ENCODE measurements at places on chromosomes 1 and 21. TPM values are rescaled to one million over a fixed set of nuclear protein-coding genes. Genes with fewer than 3 reads are reported as not detected.

DNA sequence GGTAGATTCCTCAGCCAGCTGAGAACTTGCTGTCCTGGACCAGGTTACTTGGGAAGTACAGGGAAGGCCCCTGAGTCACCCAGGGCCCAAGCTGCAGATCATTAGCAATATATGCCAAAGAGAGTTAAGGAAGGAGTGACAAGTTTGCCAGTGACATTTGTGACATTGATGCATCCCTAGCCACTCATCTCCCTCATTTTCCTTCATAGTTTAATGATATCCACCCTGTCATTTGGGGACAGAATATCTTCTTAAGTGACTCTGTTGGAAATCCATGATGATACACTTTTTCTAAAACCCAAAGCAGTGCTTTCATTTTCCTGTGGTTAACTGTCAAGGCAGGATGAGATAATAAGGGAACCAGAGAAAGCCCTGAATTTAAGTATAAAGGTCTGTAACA, 3.2 kb downstream of the TNN start:
- no peak for DNase-seq

DNA sequence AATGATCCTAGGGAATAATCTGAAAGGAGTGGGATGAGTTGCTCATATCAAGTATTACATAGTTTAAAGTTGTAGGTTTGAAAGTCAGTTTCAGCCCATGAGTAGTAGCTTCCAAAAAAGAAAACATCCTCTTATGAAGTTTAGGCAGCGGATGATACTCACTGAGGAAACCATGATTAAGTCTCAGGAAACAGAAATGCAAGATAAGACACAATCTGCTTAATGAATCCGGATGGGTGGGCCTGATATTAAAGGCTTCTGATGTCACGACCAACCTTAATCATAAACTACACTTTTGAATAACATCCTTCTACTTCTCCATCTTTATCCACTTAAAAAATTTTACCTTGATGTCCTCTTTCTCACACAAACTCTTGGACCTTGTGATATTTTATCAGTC, 61.8 kb downstream of the S1PR1 start:
- DNase-seq: no peak

DNA sequence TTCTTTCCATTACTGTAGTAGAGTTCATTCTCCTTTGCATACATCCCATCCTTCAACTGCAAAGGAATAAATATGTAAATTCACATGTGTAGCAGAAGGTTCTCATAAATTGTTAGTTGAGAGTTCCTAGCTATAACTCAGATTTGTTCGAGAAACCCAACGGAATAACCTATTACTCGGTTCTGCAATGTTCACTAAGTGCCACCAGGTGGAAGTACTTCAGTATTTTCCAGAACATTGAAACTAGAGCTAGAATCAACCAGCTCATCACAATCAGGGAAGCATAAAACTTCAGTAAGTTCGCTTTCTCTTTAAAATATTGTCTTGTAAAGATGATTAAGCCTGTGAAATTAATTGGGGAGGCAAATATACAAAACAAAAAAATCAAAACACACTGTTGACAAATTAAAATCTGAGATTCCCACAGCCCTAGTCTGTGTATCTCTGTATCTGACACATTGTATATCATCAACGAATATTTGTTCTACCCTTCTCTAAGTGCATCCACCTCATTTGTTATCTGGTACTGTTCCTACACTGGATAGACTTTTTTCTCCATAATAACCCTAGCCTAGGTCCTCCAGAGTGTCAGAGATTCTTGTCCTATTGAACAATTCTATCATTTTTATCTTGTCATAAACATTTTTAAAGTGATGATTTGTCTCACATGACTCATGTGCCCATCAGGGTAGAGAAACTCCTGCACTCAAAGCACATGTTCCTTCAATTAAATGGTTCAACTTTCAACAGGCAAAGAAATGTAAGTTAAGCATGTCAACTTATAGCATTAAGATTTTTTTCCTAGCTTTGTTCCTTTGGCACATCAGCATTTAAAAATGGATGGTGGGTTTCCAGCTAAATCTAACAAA, 31.9 kb downstream of the MROH9 start:
- DNase-seq: no peak

GRCh38 chr1:94194079-94194865, 43.1 kb downstream of the ARHGAP29 start:
- DNase-seq: no peak

Gene RPTN
- not detected for total RNA-seq

Gene MX2
- total RNA-seq: 5.8 TPM

- no peak for DNase-seq
These were observed 6.1 kb downstream of the IPO13 start for GRCh38 chr1:43952731-43953346.

Gene RAVER2
- total RNA-seq: 15.8 TPM

DNA sequence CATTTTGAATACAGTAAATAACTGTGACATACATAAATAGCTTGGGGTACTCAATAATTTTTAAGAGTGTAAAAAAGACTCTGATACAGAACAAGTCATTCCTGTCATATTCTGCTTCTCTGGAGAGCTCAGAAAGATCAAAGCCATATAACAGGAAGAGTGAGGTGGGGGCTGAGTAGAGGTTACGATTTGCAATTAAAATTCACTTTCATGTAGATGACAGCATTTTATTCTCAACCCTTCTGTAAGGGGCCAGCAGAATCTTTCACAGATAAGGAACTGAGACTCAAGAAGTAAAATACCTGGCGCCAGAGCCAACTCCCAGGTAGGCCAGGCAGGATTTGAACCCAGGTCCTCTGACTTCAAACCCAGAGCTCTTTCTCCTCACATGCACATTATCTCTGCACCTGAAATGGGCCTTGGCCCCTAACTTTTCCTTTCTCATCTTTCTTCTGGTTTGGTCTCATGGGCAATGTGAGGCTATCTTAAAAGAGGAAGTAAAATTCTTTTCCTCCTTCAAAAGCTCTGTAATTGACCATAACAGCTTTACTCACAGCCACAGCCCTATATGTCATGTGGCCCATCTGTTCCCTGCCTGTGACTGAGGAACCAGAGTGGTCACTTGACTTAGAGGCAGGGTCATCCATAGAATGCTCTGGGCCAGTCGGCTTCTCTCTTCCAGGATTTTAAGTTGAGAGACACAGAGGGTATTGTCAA, 80.9 kb upstream of the SYT6 start:
- no peak for DNase-seq

- no peak for DNase-seq
These were observed 24.3 kb upstream of the KCNE1 start for GRCh38 chr21:34536311-34536710.

Gene S100A3
- total RNA-seq: not detected
